SHP77 (cell line): ENCODE measurements at places on chromosomes 7 and 10.
A peak's percentile ranks its signal among the peaks of the same experiment; 100 is the strongest.

DNA sequence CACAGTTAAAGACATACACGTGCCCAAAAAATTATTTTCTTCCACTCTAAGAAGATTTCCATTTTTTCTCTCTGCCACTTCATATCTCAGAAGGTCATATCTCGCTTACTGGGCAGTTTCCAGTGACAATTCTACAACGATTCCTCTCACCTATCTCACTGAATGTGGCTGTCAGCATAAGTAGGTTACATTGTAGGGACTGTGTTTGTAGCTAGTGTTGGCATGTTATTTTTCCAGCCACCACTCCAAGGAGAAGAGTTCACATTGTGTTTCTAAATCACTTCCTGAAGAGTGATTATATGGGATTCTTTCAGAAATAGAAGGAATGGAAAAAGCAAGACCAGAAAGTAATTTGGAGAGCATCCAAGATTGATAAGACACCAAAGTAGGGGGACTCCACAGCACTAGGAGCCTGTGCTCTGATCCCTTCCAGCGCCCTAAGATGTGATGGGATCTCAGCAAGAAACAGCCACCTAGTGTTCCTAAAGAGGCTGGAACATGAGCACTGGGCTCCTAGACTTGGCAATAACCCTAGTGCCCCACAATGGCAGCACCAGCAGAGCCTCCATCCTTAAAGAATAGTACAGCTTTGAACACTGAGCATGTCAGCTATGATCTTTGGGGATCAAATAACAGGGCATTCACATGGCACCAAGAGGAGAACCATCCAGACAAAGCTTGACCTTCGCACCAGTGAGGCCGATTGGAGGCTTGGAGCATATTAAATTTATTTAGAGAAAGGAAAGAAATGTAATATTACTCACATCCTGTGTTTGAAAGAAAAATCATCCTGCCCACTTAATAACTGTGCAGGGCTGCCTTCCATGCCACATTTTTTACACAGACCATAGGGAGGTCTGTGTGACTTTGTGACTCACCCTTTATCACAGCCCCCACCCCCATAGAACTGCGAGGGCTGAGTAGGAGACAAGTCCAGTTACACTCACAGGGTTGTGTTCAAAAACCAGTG lies 51.8 kb downstream of the CAV1 start:
- DNase-seq: no peak

DNA sequence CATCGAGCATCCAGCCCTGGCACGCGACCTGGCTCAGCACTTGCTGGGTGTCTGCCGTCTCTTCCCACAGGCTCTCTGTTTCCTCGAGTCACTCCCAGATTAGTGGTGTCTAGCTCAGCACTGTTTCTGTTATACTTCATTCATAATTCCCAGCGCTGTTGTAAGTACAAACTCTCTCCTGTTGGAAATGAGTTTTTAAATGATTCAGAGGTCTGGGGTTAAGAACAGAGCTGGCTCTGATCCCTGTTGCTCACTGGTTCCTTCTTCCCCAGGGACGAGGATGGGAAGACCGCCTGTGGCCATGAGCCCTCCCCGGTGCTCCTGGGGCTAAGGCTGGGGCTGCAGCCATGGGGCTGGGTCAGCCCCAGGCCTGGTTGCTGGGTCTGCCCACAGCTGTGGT lies 17.3 kb upstream of the C10orf95 start:
- no peak for DNase-seq

DNA sequence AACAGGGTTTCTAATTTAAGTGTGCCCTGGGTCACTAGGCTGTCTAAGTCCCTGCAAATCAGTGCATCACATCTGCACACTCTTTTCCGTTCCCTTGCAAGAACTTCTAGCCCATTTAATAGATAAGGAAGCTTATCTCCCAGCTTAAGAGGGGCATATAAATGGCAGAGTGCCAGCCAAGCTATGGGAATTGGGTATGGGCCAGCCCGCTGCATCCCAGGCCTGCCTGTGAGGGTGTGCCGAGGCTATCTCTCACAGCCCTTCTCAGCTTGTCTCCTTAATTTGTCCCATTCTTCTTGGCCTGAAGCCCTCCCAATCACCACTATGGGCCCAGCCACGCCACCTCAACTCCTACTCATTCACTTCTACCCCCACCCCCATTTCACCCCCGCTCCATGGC lies 14.7 kb downstream of the AQP1 start:
- no peak for DNase-seq

DNA sequence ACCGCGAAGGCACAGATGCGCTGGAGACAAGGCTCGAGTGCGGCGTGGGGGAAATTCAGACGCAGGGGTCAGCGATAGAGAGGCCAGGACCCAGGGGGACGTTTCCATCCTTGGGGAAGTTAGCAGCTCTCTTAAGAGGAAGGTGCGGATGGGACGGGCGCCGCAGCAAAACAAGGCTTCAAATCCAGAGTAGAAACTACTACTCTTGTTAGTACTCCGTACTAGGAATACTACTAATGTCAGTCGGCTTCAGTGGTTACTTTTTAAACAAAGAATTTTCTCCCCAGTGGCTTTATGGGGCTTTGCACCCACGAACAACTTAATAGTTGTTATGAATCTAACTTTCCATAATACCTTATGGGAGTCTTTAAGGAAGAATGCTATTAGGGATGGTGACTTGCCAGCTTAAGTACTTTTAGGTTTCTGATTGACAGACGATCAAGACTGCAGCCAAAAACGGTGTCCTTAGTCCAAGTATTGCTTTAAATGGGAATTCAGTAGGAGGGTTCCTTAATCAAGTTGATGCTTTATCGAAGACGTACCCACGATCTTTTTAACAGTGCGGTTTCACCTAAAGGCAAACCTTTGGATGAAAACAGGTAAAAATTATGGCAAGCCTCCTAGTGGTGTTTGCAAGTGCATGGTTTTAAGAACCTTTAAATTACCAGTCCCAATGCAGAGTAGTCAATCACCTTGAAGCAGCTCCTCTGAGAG lies 812 bp upstream of the IDE start:
- no peak for DNase-seq

- DNase-seq: no peak
These were observed 503.8 kb downstream of the INHBA start for GRCh38 chr7:41199136-41199535.

DNA sequence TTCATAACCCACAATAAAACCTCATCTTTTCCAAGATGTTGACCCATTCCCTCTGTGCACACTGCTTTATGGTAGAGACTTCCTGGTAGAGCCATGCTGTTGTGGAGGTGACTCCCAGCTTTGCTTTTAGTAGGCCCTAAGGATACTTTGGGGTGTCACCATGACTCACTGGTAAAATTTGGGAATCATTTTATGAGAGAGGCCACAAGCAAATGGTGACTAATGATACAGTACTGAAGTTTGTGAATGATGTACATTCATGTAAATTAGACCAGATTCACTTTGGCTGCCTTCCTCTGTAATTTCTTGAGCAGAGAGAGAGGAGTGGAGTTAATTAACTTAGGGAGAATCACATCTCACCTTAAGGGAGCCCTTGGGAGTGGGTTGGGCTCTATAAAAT lies 686.5 kb downstream of the LRMDA start:
- no peak for DNase-seq

DNA sequence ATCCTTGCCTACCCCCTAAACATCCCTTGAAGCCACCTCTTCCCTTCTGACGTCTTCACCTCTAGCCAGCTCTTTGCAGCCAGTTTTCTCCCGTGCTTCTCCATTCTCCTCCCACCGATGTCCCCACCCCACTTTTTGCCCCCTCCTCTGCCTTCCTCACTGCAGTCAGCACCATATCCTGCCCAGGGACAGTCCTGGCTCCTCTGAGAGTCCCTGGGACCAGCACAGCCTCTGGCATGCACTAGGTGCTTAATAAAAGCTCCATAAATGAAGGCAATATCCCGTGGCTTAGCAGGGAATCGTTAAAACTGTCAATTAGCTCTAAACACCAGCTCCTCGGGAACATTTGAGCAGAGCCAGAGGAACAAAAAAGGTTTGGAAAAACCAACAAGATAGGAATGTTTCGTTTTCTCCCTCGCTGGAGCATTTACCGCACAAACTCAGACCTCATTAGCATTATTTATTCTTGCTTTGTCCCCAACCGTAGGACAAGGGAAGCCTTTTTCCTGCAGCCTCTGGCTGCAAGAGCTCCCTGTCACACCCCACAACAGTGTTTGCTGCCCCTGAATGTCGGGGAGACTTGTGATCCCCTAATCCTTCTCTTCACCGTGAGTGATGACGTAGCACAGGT lies 16.1 kb downstream of the MYL10 start:
- DNase-seq: no peak

- DNase-seq: no peak
These were observed 547.1 kb upstream of the ANKRD30A start for GRCh38 chr10:36578306-36578705.

DNA sequence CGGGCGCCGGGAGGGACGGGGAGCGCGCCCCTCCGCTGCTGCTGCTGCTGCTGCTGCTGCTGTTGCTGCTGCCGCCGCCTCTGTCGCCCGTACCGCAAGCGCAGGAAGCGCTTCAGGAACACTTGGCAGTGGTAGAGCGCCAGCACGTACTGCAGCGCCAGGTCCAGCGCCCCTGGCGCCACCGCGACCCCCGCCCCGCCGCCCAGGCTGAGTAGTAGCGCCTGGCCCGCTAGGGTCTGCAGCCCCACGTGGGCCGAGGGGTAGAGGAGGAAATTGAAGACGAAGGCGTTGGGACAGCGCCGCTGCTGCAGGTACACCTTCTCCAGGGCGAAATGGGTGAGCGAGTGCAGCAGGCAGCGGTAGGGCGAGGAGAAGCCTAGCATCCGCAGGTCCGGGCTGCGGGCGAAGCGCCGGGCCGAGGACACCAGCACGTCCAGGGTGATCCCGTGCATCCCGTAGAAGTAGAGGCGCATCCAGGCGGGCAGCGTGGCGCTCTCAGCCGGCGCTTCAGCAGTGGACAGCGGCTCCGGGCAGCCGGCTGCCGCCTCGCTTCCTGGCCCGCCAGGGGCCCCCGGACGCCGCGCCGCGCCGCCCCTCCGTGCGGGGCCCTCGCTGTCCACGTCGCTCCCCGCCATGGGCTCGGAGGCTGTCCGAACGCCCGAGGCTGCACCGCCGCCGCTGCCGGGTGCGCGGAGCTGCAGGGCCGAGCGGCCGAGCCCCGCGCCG lies at the start of gene TMEM229A:
Gene TMEM229A, minus strand, starts transcription at position 699 of the 726 bp plus-strand sequence. Its CDS starts 64 bp downstream, at position 635.
- DNase-seq: peak; percentile 43

GRCh38 chr10:52747694-52748093 lies 24.9 kb downstream of the MBL2 start:
- DNase-seq: no peak

DNA sequence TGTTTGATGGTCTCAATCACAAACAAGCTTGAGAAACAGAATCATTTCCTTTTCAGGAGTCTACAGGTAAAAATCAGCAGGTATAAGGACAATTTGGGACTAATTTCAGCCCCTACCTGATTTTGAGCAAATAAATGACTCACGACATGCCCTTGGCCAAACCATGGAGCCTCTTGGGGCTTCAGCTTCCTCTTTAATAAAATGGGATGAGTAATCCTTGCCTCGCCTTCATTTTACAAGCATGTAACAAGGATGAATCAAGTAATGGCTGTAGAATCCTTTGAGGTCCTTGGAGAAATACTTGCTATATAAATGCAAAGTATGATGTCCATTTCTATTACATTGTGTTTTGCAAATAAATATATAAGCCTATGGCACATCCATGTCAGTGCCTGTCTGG lies 212.8 kb upstream of the PODXL start:
- no peak for DNase-seq

GRCh38 chr10:88428442-88428841 lies 154.7 kb downstream of the RNLS start:
- no peak for DNase-seq

DNA sequence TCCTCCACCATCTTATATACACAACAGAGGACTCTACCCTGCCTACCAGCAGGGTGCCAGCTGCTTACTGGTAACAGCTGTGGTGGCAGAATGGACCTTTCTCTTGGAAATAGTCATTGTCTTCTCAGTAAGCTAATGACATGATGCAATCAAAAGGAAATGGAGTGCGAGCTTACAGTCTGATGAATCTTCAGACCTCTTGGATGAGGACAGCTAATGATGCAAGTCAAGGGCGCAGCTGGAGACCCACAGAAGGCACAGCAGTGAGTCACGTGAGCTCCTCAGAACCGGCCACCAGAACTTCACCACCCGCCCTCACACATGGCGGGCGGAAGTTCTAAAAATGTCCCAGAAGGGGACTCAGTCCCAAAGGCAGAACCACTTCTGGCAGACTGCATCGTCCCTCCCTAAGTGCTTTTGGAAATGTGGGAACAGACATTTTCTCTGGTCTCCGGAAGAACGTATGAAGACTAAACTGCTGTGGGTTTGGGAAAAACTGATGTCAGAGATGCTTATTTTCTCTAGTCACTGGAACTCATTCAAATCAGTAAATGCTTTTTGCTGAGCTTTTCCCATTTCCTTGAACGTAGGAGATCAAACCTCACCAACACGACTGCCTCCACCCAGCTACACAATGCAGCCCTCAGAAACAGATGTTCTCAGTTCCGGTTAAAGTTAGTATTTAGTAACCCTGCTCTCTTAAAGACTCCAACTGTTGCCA lies 96.4 kb downstream of the FAS start:
- no peak for DNase-seq

DNA sequence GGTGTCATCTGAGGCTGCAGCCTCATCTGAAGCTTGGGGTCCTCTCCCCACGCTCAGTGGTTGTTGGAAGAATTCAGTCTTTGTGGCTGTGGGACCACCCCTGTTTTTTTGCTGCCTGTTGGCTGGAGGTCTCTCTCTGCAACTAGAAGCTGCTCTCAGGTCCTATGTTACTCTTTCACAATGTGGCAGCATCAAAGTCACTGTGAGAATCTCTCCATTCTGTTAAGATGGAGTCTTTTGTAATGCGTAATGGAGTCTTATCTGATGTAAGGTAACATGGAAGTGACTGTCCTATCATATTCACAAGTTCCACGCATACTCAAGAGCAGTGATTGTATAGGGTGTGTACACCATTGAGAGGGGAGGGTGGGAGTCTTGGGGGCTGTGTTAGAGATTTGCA lies 24.9 kb downstream of the TSPAN13 start:
- no peak for DNase-seq

DNA sequence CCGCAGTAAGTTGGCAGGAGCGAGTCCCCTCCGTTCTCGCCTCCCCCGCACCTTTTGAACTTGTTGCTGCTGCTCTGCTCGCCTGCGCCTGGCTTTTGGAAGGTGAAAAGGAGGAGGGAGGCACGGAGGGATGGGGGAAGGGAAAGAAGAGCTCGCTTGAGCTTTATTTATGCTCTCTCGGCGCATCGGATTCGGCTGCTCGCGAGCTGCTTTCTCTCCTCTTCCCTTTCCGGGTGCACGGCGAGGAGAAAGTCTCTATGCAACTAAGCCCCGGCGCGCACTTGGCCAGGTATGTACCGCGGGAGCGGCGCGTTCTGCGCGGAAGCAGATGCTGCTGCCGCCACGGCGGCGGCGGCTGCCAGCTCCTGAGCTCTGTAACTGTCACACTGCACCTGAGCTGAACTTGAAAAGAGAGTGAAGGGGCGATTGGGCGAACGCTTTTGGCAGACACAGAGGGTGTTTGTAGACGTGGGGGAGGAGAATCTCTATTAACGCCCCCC lies 551 bp downstream of the KCND2 start:
- peak; percentile 79 for DNase-seq

GRCh38 chr7:104530251-104530650 lies 201.8 kb downstream of the LHFPL3 start:
- DNase-seq: no peak

- no peak for DNase-seq
These were observed 141.6 kb downstream of the PKD1L1 start for GRCh38 chr7:47806701-47807103.
